ENCODE measurements at places on chromosomes 4 and X. TPM values are rescaled to one million over a fixed set of nuclear protein-coding genes. Genes with fewer than 3 reads are reported as not detected.

PABPC5 gene
- total RNA-seq, result not detected

RTL5 gene
- 0.37 TPM for total RNA-seq

SYN1 gene
- not detected for total RNA-seq

PCYT1B gene
- total RNA-seq, result 0.40 TPM

RHOH gene
- total RNA-seq, result 7.3 TPM

MCF2 gene
- total RNA-seq, result 0.05 TPM

PCDH19 gene
- 0.06 TPM for total RNA-seq

GRCh38 chr4:2248821-2249261 lies 6.9 kb upstream of the HAUS3 start:
- DNase-seq, result no peak

DNA sequence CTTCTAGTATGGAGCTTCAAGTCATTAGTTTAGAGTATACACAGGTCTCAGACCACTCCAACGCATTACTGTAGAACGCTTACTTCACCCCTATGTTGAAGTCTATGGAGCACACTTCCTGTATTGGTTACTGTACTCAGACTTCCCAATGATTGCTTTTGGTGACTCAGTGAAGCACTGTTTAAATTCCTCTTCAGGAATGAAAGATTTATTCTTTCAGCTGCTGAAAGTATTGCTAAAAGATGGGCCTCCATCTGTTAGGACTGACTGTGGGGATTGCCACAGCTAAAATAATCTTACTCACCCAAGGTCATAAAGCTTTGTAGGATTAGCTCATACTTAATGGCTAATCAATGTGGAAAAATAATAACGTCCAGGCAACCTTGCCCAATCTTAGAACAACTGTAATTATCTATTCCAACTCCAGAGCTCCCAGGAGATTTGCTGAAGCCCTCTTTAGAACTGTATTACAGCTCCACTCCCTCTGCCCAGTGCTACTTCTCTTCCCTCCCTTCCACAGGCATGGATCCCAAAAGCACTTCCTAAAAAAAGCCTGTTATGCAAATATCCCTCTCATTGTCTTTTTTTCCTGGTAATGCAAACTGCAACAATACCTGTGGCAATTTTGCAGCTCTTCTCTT lies 281.9 kb upstream of the HS3ST1 start:
- DNase-seq, result no peak

DNA sequence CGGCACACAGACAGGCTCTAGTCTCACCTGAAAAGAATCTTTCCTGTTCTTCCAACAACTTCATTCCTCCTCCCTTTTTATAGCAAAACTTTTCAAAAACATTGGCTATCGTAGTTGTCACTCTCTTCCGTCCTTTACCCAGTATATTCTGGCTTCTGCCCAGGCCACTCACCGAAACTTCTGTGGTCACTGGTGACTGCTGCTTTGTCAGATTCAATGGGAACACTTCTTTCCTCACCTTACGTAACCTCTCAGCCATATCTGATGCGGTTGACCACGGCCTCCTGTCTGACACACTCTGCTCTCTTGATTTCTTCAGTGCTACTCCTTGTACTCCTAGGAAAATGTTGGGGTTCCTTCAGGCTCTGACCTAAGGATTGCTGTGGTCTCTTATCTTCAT lies 9.2 kb upstream of the RNF150 start:
- DNase-seq, result no peak

- no peak for DNase-seq
Measured at GRCh38 chr4:122701965-122702364, 30.5 kb upstream of the BBS12 start.

DNA sequence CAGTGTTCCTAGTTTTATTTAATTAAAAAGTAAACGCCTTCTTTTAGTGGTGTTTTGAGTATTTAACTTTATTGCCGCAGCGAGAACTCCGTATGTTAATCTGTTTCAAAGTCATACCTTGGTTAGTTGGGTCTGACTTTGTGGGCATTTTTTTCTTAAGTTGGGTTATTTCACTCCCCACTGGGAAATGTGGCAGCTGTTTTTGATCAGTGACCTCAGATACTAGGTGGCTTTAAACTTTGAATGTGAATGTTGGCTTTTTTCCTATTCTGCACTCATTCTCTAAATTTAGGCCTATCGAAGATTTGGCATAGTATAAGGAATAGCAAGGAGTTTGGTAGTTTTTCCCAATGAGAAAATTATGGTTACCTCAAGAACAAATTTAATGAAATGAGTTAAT lies 85.9 kb downstream of the FIP1L1 start:
- no peak for DNase-seq

- no peak for DNase-seq
Measured at GRCh38 chr4:153623491-153623890, 60.6 kb upstream of the TLR2 start.

DNA sequence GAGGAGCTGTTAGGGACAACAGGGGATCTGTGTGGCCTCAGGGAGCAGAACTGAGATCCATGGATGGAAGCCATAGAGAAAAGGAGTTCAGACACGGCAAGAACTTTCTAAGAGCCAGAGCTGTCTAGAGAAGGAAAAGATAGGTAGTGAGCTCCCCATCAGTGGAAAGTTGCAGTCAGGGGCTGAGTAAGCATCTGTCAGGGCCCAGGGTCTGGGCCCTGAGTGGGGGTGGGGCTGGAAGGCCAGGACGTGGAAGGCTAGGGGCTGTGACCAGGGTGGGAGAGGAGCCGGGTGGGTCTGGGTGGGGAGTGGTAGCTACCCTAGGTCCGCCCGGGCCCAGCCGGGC lies 324 bp upstream of the MSN start:
- DNase-seq, result no peak

- DNase-seq, result no peak
Measured at GRCh38 chr4:74545448-74545847, 100.5 kb downstream of the AREG start.

DNA sequence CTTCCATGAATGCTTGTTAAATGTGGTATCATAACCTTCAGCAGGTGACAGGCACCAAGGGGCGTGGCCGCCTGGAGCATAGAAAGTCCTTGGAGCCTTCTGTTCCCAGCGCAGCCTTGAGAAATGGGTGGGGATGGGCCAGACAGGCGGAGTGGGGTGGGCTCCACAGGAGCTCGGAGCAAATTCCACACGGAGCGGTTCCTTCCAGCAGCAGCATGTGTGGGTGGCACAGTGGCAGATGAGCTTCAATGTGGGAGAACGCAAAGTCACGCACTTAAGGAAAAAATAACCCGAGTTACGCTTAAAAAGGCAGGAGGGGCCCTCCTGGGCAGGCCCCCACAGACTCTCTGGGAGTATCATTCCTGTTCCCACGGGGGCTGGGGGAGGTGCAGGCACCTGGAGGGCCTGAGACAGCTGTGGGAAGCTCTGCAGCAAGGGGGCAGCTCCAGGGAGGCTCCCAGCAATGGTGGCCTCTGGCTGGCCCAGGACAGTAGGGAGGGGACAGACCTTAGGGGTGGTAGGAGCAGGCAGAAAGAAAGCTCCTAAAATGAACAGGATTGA lies 15.3 kb downstream of the TMEM271 start:
- no peak for DNase-seq

GRCh38 chrX:8067754-8068462 lies 103.2 kb downstream of the VCX2 start:
- peak; percentile 36 for DNase-seq

DNA sequence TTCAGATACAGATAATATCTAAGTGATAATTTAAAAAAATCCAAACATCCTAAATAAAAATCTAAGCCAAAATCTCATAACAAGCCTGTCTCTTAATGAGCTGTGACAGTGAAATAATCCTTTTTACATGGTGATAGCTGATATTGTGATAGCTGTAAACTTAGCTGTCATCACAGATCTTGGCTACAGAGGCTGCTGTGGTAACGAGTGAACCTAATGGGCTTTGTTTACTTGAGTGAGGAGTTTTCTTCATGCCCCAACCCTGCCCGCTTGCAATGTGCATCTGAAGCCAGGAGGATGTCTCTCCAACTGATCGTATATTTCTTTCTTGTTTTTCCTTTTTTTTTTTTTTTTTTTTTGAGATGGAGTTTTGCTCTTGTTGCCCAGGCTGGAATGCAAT lies 41.5 kb upstream of the YTHDC1 start:
- DNase-seq, result no peak

DNA sequence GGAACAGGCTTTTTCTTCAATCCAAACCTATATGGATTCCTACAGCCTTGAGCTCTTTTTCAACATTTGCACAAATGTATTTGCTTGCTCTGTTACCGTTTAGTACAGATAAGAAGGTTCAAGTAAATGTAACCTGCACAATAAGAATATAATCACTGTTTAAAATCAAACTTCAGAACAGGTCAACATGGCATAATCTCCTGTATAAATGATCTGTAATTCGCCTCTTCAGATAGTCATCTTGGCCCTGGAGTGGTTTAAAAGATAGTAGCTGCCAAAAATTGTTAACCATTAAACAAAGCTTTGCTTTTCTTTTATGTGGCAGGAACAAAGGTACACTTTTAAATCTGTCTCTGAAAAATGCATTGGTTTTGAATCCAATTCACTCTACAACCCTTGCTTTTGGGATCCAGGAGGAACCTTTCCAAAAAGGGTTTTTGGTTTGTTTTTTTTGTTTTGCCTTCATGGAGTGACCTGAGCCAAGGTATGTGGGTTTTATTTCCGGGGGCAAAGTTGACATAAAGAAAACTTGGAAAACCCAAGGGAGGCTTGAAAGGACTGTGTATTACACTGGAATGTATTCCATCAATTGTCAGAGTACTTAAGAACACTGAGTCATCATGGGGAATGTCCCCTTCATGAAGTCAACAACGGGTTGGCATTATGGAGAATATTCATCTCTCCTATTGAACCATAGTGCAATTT lies 210.4 kb upstream of the HCCS start:
- DNase-seq, result no peak

- no peak for DNase-seq
Measured at GRCh38 chr4:54102531-54103106, 2.7 kb downstream of the GSX2 start.

DNA sequence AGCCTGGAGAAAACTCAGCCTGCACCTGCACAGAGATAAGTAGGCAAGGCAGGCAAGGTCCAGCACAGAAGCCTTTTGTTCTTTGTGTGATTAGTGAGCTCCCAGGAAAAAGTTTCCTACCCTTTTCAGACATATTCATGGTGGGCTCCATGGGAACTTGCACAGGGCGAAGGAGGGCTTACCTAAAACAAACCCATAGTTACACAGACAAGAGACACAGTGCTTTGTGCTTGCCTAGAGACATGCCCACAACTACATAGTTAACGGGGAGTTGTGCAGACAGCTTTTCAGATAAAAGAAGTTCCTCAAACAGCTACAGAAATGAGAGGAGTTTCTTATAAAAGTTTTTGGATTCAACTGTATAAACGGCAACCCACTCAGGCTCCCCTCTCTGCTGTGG lies 180.5 kb downstream of the GLUD2 start:
- DNase-seq, result no peak

DNA sequence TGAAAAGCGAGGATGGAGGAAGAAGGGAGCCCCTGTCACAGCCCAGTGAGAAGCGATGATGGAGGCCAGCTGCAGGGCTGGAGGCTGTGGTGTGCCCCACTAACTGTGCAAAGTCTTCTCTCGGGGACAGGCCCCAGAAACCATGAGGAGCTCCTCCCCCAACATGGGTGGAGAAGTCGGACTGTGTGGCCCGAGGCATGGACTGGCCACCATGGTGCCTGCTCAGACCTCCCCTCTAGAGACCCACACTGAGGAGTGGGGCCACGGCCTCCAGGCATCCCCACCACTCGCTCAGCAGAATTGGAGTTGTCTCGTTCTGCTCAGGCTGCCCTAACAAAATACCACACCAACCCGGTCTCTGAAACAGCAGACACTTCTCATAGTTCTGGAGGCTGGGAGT lies 12.2 kb upstream of the PDE6B start:
- no peak for DNase-seq

- DNase-seq, result no peak
Measured at GRCh38 chr4:8513931-8514330, 66.3 kb upstream of the GPR78 start.

- no peak for DNase-seq
Measured at GRCh38 chr4:90234916-90235547, 107.8 kb downstream of the CCSER1 start.

DNA sequence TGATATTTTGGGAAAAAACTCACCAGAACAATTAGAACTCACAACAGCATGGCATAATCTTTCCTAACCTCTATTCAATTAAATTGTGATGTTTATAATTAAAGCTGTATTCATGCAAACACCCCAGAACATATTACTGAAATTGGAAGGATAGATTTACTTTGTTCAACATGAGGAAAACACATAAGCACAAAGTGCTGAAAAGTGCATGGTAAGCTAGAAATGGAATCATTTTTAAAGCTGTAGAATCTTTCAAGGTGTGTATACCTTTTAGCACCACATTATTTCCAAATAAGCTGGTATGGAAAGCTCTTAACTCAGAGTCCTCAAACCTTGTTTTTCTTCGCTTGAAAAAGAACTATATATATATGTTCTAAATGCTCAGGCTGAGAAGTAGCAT lies 90.8 kb upstream of the NAP1L5 start:
- DNase-seq, result no peak
